ENCODE measurements at places on chromosomes 4 and X. TPM values are rescaled to one million over a fixed set of nuclear protein-coding genes. Genes with fewer than 3 reads are reported as not detected.

The PHOX2B gene
- total RNA-seq: not detected

The ERAS gene
- total RNA-seq: 0.50 TPM

DNA sequence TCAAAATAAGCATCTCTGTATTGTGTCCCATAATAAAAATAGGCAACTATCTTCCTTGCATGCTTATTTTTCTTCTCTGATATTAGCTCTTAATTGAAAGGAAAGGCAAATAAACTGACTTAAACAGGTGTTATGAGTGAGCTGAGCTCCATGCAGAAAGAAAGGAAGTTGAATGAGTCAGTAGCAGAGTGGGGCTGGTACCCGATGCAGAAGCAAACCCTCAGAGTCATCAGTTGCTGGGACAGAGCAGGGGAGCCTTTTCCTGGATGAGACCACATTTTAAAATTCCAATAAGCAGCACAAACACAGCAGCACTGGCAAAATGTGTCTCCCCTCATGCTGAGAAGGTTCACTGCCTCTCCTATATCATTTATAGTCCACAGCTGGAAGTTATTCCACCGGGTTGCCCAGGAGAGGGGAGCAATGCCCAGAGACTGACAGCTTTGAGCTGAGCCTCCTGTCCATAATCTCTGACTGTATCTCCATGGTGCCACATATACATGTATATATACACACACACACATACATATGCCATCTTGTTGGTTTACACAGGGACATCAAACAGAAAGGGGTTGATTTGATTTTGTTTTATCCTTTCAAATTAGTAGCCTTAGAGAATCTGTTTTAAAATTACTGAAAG is 274.3 kb upstream of the PPARGC1A start:
- no peak overlapping the region for H3K4me3 ChIP-seq
- no peak overlapping the region for H3K27ac ChIP-seq
- H3K27me3 ChIP-seq: no peaks in the 10 kb centered on the region
- H3K36me3 ChIP-seq: no peaks in the 10 kb centered on the region
- DNase-seq: no peak
- H3K4me1 ChIP-seq: no peaks in the 10 kb centered on the region

GRCh38 chr4:124018383-124019317 is 622.1 kb downstream of the SPRY1 start:
- no peak overlapping the region for H3K27ac ChIP-seq
- no peaks in the 10 kb centered on the region for H3K4me1 ChIP-seq
- no peak overlapping the region for H3K4me3 ChIP-seq

GRCh38 chrX:15471028-15471427 is 22.1 kb downstream of the PIR start:
- peaks cover 31% of the 10 kb centered on the region for H3K36me3 ChIP-seq
- peaks cover 37% of the 10 kb centered on the region for H3K4me1 ChIP-seq
- H3K4me3 ChIP-seq: no peak overlapping the region
- peak overlapping the region; percentile 28 for H3K27ac ChIP-seq
- DNase-seq: peak; percentile 40

The PPP2R2C gene
- total RNA-seq: 32.9 TPM

DNA sequence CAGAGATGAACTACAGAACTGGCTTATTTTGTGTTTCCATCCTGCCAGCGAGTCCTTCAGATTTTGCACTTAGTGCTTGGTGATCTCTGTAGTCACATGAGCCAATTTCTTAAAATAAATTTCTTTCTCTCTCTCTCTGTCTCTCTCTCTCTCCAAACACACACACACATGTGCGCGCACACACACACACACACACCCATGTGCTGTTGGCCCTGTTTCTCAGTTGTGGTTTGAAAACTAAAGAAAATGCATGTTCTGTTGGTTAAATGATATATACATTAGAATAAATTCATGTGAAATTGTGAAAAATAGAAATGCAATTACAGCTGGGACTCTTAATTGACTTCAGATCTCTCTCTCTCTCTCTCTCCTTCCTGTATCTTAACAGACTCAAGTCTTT is 399.3 kb downstream of the FAT4 start:
- H3K27ac ChIP-seq: no peak overlapping the region
- no peaks in the 10 kb centered on the region for H3K27me3 ChIP-seq
- no peaks in the 10 kb centered on the region for H3K36me3 ChIP-seq
- DNase-seq: no peak
- no peak overlapping the region for H3K4me3 ChIP-seq

The FAM114A1 gene
- total RNA-seq: 73.7 TPM

The USP11 gene
- 30.9 TPM for total RNA-seq

DNA sequence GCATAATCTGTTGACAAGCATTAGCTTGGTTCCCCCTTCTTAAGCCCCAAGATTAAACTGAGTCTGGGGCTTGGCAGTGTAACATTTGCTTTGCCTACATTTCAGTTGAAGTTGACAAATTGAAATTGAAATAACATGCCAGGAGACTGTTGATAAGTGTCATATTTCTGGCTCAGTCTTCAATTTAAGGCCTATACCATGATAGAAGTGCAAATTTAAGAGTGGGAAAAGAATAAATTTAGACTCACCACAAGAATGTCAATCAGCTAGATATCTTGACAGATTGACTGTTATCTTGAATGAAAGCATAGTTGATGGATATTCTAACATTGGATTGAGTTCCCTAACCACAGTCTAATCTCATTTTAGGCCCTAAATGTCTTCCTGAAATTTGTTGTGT is 117.6 kb downstream of the MAGEB17 start:
- no peaks in the 10 kb centered on the region for H3K36me3 ChIP-seq
- no peaks in the 10 kb centered on the region for H3K4me1 ChIP-seq
- H3K27me3 ChIP-seq: no peaks in the 10 kb centered on the region
- no peak overlapping the region for H3K27ac ChIP-seq
- no peak for DNase-seq
- H3K4me3 ChIP-seq: no peak overlapping the region

- no peaks in the 10 kb centered on the region for H3K36me3 ChIP-seq
- no peak overlapping the region for H3K27ac ChIP-seq
- DNase-seq: no peak
- H3K4me1 ChIP-seq: no peaks in the 10 kb centered on the region
- H3K27me3 ChIP-seq: no peaks in the 10 kb centered on the region
- H3K4me3 ChIP-seq: no peak overlapping the region
These were observed 1.7 kb downstream of the UNC5C start for GRCh38 chr4:95546866-95547714.

The CYLC1 gene
- not detected for total RNA-seq

The SATL1 gene
- not detected for total RNA-seq

The TRIM61 gene
- total RNA-seq: 0.61 TPM

The FRG2 gene
- total RNA-seq: not detected

- H3K4me1 ChIP-seq: no peaks in the 10 kb centered on the region
- no peaks in the 10 kb centered on the region for H3K27me3 ChIP-seq
- no peaks in the 10 kb centered on the region for H3K36me3 ChIP-seq
- H3K4me3 ChIP-seq: no peak overlapping the region
- no peak for DNase-seq
These were observed 1297.7 kb downstream of the C4orf33 start for GRCh38 chr4:130393642-130394041.

DNA sequence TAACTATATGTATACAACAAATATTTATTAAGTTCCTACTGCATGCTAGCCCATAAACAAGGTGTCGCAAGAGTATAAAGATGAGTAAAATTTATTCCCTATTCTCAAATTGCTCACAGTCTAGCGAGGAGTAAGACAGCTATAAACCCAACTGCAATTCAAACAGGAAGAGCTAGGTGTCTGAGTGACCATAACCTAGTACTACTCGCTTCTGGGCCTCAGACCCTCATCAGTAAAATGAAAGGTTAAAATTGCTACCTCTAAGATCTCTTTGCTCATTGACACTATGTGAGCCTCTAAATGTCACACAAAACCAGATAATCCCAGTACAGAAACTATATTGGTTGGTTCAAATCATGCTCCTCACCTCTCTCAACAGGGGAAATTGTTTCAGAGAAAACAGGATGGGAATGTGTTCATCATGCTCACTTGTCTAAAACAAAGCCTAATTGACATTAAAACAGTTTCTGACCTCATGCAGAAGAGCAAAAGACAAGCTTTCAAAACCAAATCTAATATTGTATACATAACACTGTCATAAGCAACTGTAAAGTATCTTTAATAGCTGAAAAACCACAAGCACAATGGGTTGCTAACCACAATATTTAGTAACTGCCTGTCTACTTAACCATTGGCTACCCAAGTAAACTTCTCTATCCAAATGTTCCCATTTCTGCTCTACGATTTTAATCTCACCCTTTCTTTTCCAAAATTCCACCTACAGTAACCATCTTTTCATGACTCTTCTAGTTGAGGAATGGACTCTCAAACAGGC is 264.6 kb upstream of the FMR1 start:
- no peaks in the 10 kb centered on the region for H3K4me1 ChIP-seq
- no peak for DNase-seq
- no peak overlapping the region for H3K4me3 ChIP-seq
- H3K36me3 ChIP-seq: no peaks in the 10 kb centered on the region
- no peaks in the 10 kb centered on the region for H3K27me3 ChIP-seq
- H3K27ac ChIP-seq: no peak overlapping the region

DNA sequence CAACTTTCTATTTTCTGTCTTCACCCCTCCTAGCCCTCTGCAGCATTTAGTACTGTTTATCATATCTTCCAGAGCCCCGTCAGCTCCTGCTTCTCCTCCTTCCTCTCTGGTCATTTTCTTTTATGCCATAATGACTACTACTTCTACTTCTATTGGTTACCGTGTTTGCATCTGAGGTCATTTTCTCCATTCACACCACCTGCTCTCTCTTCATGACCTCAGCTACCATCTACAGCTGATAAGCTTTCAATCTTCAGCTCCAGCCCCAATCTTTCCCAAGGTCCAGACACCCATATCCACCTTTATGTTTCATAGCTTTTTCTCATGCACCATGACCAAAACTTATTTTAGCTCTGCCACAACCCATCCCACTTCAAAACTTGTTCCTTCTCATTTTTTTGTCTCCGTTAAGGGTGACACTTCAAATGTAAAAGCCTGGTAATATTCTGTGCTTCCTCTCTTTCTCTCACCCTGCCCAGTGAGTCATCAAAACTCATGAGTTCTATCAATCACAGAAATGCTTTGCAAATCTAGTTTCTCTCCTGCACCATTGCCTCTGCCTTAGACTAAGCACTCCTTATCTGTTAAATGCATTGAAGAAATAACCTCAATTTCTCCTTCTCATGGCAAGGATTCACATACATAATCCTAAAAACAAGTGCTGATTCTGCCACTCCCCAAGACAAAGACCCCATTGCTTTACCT is 71.3 kb upstream of the IQCM start:
- no peaks in the 10 kb centered on the region for H3K27me3 ChIP-seq
- H3K27ac ChIP-seq: no peak overlapping the region
- H3K36me3 ChIP-seq: no peaks in the 10 kb centered on the region
- DNase-seq: no peak
- H3K4me1 ChIP-seq: no peaks in the 10 kb centered on the region

DNA sequence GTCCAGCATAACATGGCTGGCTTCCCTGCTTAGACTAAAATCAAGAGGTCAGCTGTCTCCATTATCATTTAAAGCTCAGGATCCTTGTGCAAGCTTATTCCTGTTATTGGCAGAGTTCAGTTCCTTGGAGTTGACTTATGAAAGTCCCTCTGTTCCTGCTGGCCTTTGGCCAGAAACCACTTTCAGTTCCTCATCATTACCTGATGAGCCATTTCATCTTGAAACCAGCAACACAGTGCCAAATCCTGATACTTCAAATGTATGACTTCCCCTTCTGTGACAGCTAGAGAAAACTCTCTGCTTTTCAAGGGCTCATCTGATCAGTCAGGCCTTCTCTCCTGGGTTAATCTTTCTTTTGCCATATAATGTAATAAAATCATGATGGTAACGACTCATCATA is 110.6 kb upstream of the FSTL5 start:
- no peaks in the 10 kb centered on the region for H3K36me3 ChIP-seq
- DNase-seq: peak; percentile 5
- no peak overlapping the region for H3K27ac ChIP-seq
- H3K4me3 ChIP-seq: no peak overlapping the region
- no peaks in the 10 kb centered on the region for H3K27me3 ChIP-seq
- no peaks in the 10 kb centered on the region for H3K4me1 ChIP-seq

DNA sequence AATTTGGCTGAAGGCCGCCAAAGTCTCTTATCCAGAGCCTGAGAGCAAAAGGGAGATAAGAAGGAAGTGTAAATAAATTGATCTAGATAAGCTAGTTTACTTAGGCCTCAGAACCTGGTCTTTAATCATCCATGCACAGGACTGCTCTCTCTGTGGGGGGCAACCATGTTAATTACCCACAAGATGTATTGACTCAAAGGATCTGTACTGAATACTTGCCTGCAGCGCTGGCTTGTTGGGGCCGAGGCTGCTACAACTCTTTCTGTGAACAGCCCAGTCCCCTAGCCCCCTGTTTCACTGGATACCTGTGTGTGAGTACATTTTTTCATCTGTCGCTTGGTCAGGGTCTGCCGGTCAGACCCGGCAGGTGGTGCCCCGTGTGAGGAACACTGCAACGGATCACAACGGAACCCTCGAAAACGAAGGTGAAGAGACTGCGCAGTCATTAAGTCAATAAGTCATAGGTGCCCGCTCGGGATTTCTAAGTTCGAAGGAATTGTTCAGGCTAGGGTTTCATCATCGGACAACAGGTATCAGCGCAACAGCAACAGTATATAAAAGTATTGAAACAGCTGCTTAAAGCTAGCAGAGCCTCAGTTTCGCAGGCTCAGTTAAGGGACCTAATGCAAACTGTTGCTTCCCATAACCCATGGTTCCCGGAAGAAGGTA is 8.3 kb downstream of the MAGEA11 start:
- H3K4me3 ChIP-seq: no peak overlapping the region
- peaks cover 45% of the 10 kb centered on the region for H3K27me3 ChIP-seq
- H3K27ac ChIP-seq: no peak overlapping the region
- no peaks in the 10 kb centered on the region for H3K36me3 ChIP-seq
- no peaks in the 10 kb centered on the region for H3K4me1 ChIP-seq

DNA sequence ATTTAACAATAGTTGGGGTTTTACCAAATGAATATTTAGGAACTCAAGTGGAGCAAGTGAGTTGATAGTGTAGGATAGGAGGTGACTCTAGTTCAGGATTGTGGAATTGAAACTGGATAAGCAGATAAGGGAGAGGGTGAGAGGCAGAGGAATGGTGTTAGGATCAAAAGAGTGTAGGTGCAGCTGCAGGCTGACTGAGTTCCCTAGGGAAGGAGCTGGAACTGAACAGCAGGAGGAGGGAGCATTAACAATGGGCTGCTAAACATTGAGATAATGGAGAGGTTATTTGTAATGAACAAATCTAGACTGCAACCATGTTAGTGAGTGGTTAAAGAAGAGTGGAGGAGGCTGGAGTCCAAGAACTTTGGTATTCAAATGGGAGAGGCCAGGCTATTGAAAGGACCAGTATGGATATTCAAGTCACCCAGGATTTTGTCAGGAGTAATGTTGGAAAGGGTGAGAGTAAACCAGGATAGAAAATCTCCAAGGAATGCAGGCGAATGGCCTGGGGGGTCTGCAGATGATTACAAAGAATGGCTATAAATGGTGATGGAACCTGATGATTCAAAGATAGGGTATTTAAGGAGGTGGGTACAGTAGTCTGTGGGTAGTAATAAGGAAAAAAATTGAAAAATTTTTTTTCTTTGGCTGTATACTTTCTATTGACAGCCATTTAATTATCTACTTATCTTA is 497.1 kb upstream of the TENM3 start:
- DNase-seq: no peak
- H3K4me1 ChIP-seq: no peaks in the 10 kb centered on the region
- no peaks in the 10 kb centered on the region for H3K36me3 ChIP-seq

- H3K27ac ChIP-seq: no peak overlapping the region
- H3K4me3 ChIP-seq: no peak overlapping the region
- H3K36me3 ChIP-seq: no peaks in the 10 kb centered on the region
- H3K4me1 ChIP-seq: no peaks in the 10 kb centered on the region
These were observed 761.0 kb downstream of the IL1RAPL1 start for GRCh38 chrX:29348288-29348687.

The VSIG4 gene
- not detected for total RNA-seq

GRCh38 chr4:162149644-162150043 is 14.2 kb downstream of the FSTL5 start:
- H3K27ac ChIP-seq: no peak overlapping the region
- no peaks in the 10 kb centered on the region for H3K36me3 ChIP-seq
- H3K4me3 ChIP-seq: no peak overlapping the region
- no peaks in the 10 kb centered on the region for H3K27me3 ChIP-seq
